Activated naive CD4-positive, alpha-beta T cell treated with anti-CD3 and anti-CD28 coated beads for 36 hours (primary cell): ENCODE measurements at places on chromosomes 3 and 15.

GRCh38 chr3:49034650-49035049 lies 5.5 kb upstream of the IMPDH2 start:
- no peak for DNase-seq

GRCh38 chr3:18250991-18251390 lies 174.1 kb downstream of the SATB1 start:
- no peak for DNase-seq

DNA sequence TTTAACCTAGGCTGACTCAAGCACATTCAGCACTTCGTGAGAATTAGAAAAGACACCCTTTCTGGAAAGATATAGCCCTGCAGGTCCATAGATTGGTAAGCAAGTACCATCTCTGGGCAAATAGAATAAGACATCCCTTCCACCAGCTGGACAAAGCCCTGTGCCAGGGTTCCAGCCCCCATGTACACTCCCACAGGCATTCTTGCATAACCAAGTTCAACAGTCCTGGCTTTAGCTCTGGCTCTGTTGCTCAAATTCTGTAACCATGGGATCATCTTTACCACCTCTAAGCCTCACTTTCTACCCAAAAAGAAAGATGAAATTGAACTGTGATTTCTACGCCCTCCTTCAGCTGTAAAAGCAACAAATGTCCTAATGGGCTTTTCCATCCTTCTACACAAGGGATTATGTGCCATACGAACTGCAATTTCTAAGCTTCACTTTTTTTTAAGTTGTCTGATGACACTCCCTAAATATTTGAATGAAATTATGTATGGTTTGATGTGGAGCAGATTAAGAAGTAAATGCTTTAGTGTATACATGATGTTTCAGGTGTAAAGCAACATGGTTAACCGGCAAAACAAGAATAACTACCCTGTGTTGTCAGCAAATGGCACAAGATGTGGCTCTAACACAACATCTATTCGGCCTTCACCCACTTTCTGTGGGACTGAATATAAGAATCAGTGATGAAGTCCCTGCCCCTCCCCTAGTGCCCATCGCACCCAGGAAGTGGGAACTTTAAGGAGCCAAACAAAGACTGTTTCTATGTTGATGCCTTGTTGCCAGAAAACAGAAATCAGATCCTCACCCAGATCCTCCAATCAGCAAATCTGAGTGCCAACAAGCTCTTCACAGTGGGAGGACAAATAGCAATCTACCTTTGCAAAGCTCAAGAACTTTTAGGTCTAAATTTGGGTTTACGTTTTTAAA lies 165.7 kb downstream of the P3H2 start:
- DNase-seq, result no peak

DNA sequence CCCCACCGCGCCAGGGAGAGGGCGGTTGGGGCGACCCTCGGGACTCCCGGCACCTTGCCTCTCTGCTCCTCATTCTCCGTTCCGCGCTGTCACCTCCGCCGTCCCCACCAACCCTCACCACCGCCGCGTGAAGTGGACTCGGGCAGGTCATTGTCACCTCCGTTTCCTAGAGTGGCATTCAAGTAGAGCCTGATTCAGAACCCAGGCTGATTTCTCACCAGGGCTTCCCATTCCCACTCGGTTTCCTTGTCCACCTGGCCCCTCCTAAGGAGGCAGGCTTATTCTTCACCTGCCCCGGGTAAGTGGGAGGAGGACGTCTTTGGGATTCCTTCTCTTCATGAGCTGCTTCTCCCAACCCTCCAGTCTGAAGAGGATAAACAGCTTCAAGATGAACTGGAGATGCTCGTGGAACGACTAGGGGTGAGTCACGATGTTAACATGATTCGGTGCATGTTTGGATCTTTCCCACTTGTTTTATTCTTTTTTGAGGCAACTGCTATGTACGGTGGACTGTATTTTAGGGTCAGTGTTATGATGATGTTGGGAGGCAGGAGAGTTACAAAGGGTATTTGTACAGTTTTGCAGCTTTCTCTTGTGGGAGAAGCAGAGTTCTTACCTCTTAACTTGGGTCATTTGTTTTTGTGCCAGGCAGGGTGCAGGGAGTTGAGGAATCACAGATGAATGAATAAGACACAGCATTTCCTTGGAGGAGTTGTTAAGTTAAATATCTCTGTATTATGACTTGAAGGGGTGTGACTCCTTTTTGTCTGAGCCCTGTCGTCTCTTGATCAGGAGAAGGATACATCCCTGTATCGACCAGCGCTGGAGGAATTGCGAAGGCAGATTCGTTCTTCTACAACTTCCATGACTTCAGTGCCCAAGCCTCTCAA lies 692 bp downstream of the PSMD2 start:
- no peak for DNase-seq

- DNase-seq, result no peak
Measured at GRCh38 chr3:143298886-143299535, 179.4 kb downstream of the CHST2 start.

- DNase-seq, result no peak
Measured at GRCh38 chr3:138849222-138849940, 14.7 kb upstream of the PIK3CB start.

DNA sequence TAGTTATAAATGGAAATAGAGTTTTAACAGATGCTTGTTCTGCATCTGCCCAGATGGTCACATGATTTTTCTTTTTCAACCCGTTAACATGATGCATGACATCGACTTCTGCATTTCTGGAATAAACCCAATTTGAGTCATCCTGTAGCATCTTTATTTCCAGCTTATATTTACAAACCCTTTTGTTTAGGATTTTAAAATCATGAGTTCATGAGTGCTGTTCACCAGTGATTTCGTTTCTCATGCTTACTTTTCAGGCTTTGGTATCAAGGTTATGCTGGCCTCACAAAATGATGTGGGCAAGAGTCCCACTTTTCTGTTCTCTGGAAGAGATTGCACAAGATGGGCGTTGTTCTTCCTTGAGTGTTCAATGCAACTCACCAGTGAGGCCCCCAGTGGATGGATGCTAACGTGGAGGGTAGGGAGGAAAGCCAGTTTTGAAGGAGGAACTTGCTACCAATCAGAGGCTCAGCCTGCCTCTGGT lies 5.2 kb downstream of the HRH1 start:
- DNase-seq, result no peak

DNA sequence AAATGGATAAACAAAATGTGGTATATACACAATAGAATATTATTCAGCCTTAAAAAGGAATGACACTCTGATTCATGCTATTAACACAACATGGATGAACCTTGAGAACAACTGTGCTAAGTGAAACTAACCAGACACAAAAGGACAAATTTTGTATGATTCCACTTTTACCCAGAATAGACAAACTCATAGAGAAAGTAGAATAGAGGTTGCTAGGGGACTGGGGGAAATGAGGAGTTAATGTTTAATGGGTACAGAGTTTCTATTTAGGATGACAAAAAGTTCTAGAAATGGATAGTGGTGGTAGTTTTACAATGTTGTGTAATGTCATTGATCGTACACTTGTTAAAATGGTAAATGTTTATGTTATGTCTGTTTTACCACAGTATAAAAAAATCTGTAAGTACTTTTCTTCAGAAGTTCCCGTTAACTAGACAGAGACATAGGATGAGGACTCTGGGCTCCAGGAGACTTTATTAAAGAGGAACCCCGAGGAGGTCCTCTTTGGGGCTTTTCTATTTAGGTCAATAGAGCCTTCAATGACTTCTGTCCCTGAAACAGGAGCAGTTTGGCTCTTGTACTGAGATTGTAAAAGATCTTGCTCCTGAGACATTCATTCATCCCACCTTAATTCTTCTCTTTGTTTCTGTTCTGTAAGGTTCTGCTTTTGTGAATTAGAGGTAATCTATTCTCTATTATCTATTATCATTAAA lies 24.5 kb downstream of the ABHD6 start:
- no peak for DNase-seq

DNA sequence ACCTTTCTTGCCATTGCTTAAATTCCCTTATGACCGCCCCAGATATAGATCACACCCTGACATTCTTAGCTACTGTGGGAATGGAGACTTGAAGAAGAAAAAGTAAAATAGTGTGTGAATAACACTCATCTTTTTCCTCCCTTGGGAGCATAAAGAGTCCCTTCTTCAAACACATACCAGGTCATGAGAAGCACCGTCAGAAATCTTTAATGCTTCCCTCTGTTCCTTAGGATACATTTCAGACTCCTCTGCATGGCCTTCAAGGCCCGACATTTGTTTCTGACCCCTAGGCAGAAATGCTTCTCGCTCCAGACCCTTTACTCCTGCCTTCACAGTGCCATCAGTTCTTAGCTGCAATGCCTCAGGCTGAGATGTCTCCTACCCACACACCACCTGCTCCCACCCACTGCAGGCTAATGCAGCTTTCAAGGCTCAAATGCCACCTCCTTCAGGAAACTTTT lies 143.8 kb upstream of the IL12A start:
- no peak for DNase-seq

DNA sequence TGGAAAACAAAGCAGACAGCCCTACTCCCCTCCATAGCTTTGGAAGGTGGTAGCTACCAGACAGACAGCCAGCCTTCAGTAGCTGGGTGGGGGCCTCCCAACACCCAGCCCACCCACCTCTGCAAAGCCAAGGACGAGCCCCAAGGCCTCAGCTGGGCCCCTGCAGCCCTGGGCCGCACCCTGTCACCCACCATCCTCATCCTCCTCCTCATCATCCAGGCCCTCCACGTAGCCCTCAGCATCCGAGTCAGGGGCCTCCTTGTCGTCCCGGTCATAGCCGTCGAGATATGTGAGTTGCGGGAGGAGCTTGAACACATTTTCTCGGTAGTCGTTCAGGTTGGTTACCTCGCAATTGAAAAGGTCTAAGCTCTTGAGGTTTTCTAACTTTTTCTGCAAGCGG lies 36.5 kb downstream of the ANP32A start:
- no peak for DNase-seq
